Neural progenitor cell (in vitro differentiated cells): ENCODE measurements at places on chromosomes 3 and 15. TPM values are rescaled to one million over a fixed set of nuclear protein-coding genes. Genes with fewer than 3 reads are reported as not detected.

GOLGA6D gene
- total RNA-seq, result not detected in 2 replicates

CP gene
- total RNA-seq, result 0.90 TPM in 1 of 2 replicates, not detected in the other

NEK10 gene
- total RNA-seq, result 0.54 and 1.1 TPM in 2 replicates

- no peak for DNase-seq
These were observed 7.3 kb upstream of the RTP3 start for GRCh38 chr3:46490338-46491084.

BLM gene
- 35.2 and 58.0 TPM in 2 replicates for total RNA-seq

LARP6 gene
- total RNA-seq, result 18.6 and 19.3 TPM in 2 replicates
